ENCODE measurements at places on chromosomes 4 and X.
A peak's percentile ranks its signal among the peaks of the same experiment; 100 is the strongest.

GRCh38 chrX:6980981-6981380, 166.5 kb upstream of the STS start:
- no peak for DNase-seq

- DNase-seq = peak; percentile 67
These were observed 22.1 kb downstream of the TMEM131L start for GRCh38 chr4:153488006-153488891.

DNA sequence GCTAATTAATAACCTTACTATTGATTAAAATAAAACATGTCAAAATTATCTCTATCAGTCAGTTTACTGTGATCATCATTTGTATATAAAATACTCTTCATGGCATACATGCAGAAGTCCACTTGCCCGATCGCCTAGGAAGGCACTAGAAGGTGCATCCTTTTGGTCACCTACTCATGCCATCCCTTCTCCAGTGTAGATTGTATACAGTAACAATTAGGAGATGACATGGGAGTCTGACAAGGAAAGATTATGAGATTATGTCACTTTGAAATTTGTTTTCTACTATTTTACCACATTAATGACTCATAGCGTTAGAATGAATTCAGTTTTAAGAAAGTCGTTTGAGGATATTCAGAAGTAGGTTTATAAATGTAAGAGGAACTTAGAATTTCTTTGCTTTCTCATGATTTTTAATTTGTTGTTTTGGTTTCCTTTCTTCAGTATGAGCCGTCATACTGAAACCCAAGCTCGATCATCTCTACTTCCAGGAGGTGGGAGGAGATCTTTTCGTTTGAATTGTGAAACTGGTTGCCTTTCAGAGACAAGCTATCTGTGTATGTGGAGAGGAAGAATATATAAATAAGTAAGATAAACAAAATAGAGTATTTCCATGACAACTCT, 51.1 kb upstream of the UNC5C start:
- DNase-seq = no peak

GRCh38 chr4:186719925-186720694, 3.5 kb downstream of the FAT1 start:
- no peak for DNase-seq

DNA sequence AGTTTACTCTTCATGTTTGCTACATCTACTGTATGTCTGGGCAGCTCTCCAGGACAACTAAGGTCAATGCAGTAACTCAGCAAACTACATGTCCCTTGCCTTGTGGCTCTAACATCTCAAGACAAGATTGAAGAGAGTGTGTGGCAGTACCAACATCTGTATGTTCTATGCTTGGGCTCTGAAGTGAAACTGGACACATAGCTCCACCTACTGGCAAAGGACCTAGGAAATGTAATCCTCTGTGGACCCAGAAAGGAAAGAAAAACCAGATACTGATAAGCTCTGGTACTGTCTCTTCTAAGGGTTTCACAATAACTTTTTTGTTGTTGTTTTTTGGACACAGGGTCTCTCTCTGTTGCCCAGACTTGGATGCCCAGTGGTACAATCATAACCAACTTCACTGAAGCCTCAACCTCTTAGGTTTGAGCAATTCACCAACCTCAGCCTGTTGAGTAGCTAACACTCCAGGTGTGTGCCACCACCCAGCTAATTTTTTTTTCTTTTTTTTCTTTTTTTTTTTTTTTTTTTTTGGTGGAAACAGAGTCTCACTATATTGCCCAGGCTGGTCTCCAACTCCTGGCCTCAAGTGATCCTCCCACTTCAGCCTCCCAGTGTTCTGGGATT, 64.1 kb downstream of the QDPR start:
- peak; percentile 13 for DNase-seq

- no peak for DNase-seq
These were observed 15.0 kb downstream of the MECP2 start for GRCh38 chrX:154082396-154083125.

- no peak for DNase-seq
These were observed 124.7 kb upstream of the FAM9B start for GRCh38 chrX:9158611-9159010.

GRCh38 chr4:158209825-158210807, at the start of gene TMEM144:
TMEM144 (plus strand) TSS chr4:158210486; CDS start chr4:158212668, 2,182 bp downstream.
- peak; percentile 40 for DNase-seq

GRCh38 chrX:68942840-68943239, 114.0 kb downstream of the EFNB1 start:
- no peak for DNase-seq

- no peak for DNase-seq
These were observed 24.1 kb downstream of the SH3KBP1 start for GRCh38 chrX:19863212-19863856.

- no peak for DNase-seq
These were observed 10.6 kb downstream of the UGT2B4 start for GRCh38 chr4:69485130-69485529.

DNA sequence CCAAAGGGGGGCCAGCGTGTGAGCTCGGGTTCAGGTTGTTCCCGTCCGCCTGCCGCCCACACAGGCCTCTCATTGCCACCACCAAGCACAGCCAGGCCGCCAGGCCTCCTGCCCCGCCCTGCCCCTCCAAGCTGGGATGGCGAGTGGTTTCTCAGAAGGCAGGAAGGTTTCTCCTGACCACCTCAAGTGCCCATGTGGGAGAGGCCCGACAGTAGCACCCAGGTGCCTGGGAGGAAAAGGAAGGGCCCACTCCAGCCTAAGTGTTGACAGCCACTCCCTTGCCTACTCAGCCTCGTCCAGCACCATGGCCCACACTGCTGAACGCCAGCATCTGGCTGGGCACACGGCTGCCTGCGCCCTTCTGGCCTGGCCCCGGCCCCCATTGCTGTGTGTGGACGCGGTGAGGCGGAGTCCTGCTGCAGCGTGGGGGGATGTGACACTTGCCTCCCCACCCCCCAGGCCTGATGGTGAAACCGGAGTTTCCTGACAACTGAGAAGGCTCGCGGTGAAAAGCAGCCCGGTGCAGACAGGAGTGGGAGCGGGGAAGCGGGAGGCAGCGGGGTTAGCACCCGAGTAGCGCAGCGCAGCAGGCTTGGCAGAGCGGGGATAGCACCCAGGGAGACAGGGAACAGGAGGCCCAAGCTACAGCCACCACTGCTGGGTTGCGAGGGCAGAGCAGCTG, 19.2 kb downstream of the FLNA start:
- DNase-seq = no peak

- DNase-seq = no peak
These were observed 20.0 kb downstream of the CLDN22 start for GRCh38 chr4:183300070-183300469.

DNA sequence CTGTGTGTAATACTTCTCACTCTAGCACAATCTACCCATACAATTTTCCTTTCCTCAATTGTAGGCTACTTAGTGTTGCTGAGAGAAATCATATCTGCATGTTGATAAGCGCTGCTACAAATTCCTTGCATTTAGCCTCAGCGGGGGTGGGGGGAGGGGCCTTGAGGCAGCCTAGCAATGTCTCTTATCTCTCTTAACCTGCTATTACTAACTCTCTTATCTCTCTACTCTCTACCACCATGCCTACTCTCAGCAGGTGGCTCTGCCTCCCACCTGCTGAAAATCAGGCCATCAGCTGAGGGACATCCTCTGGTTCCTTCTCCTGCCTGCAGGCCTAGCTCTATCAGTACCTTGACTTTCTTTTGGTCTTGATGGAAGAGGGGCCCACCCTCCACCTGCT, 98.9 kb downstream of the GPR82 start:
- no peak for DNase-seq

- no peak for DNase-seq
These were observed 713.8 kb downstream of the RAB28 start for GRCh38 chr4:12770351-12770750.

DNA sequence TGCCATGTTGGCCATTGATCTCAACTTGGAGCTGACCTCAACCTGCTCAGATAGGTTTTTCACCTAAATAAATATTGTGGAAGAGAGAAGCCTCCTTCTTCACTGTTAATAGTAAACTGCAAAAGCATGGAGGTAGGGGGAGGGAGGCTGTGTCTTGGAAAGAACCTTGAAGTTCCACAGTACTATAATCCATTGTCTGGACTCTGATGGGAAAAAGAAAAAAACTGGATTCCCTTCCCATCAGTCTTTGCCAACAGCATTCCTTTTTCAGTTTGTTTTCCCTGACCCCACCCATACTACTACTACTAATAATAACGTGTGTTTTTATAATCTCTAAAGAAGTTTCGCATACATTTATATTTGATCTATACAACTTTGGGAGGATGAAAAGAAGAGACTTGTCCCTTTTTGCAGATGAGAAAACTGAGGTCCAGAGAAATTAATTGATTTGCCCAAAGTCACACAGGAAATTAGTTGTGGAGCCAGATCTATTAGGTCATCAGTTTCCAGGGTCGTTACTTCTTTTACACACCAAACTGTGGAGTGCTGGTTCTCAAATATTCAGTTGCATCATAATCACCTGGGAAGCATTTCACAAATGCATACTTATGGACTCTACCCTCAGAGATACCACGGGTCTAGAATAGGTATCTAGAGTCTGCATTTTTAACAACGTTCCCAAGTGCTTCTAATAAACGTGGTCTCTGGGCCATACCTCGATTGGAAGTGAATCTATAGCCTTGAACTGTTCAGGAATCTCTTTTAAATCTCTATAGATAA, 59.1 kb downstream of the LUZP4 start:
- no peak for DNase-seq

DNA sequence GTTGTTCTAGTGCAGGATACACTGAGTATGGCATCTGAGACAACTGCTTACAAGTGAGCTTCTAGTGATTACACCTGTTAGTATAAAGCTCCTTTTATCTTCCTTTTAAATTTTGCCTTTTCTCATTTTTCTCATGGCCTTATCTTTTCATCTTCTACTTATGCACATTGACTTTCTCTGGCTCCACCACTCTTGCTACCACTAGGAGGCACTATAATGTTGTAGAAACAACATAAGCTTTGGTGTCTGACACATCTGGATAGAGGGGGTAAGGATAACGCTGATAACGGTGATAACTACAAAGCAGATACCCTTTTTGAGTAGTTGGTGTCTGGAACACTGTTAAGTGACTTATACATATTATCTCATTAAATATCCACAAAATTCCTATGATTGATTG, 187.4 kb upstream of the TEX13C start:
- no peak for DNase-seq

GRCh38 chr4:26139310-26139924, 181.4 kb upstream of the RBPJ start:
- DNase-seq = no peak

DNA sequence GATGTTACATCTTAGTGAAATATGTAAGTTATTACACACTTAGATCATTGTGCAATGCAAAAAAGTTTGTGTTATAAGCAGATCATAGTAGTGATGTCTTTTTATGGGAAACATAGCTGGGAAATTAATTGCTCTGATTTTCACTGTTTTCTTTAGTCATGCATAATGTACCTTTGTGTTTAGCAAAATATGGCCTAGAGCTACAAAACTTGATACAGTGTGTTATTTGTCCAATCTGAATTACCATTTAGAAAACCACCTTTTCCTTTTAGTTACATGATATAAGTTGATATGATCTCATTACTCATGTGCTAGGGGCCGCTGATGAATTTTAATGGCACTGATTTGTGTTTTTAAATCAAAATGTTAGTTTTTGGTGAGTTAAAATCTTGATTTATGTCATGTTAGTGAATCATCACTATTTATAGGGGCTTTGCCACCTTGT, 2.0 kb downstream of the BMPR1B start:
- DNase-seq = no peak

DNA sequence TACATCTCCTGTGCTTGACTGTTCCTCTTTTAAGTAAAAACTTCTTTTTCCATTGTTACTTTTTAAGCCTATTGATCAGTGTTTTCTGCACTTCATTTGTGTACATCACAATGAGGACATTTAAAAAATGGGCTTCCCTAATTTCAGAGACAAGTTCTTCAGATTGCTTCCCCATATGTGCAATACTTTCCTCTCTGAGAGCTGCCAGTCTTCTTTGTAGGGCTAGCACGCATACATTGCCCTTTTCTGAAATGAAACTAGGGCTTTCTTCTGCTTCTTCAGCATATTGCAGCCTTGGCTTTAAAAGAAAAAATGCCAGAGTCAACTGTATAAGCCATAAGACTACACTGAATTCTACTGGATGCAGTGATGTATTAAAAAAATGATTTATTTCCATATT, 37.8 kb downstream of the FAT4 start:
- no peak for DNase-seq

GRCh38 chrX:120468825-120469525, at the start of gene LAMP2:
LAMP2 (minus strand) TSS chrX:120469296; CDS start chrX:120469169, 127 bp downstream.
- DNase-seq = peak; percentile 73

GRCh38 chr4:27888505-27888904, 1027.9 kb downstream of the STIM2 start:
- DNase-seq = no peak

GRCh38 chr4:176125063-176125462, 59.4 kb downstream of the WDR17 start:
- DNase-seq = no peak

DNA sequence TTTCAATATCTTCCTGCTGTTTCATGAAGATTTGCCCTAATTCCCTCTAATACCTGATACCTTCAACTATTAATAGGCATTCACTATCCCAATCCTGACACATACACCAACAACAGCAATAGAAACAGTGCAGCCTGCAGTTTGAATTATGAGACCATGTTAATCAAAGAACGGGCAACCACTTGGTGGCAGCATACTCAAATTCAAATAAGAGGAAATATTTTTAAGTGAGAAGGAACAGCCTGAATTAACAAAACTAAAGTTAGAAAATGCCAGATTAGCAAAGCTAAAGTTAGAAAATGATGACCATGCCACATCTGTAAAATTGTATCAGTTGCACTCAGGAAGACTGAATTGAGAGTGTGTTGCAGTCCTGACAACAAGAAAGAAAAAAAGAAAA, 204.9 kb downstream of the SMARCA1 start:
- no peak for DNase-seq

- no peak for DNase-seq
These were observed 195.1 kb downstream of the MAGEB5 start for GRCh38 chrX:26411045-26411444.

DNA sequence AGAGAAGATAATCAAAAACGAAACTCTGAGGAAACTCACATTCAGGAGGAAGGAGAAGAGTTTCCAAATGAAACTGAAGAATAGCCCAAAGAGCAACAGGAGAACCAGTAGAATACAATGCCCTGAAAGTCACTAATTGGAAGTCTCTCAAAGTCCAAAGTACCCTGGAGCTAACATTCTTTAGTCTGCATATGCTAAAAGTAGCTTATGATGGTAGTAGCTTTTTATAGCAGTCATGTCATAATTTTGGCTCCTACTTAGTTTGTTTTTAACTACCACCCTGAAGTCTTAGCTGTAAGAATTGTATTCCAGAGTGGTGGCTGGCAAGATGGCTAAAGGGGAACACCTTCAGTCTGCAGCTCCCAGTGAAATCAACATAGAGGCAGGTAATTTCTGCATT, 100.3 kb upstream of the FGF16 start:
- no peak for DNase-seq

Measured in stimulated activated CD4-positive, alpha-beta T cell treated with anti-CD3 and anti-CD28 coated beads, Interleukin-4, amount 100 ng/mL, for 4 hours (primary cell).